Astrocyte (in vitro differentiated cells and primary cell): ENCODE measurements at places on chromosomes 4 and X. TPM values are rescaled to one million over a fixed set of nuclear protein-coding genes. Genes with fewer than 3 reads are reported as not detected.

PGAM4 gene
- total RNA-seq: 0.32 TPM in 1 of 2 replicates, not detected in the other

NAP1L3 gene
- total RNA-seq: 10.8 and 11.3 TPM in 2 replicates

GYPB gene
- not detected in 2 replicates for total RNA-seq

ZNF81 gene
- 6.2 and 8.6 TPM in 2 replicates for total RNA-seq

- no peak for DNase-seq
- no peaks in the 10 kb centered on the region for H3K27me3 ChIP-seq
- no peaks in the 10 kb centered on the region for H3K4me1 ChIP-seq
- no peak overlapping the region for H3K27ac ChIP-seq
- no peak overlapping the region for H3K4me3 ChIP-seq
- no peaks in the 10 kb centered on the region for H3K36me3 ChIP-seq
Measured at GRCh38 chr4:138727731-138728130, 287.9 kb upstream of the NOCT start.

CTSO gene
- total RNA-seq: 3.7 and 6.5 TPM in 2 replicates

NHS gene
- 6.6 and 8.1 TPM in 2 replicates for total RNA-seq

- H3K4me3 ChIP-seq: no peak overlapping the region
- DNase-seq: no peak
- H3K27me3 ChIP-seq: no peaks in the 10 kb centered on the region
- no peaks in the 10 kb centered on the region for H3K36me3 ChIP-seq
- H3K4me1 ChIP-seq: no peaks in the 10 kb centered on the region
Measured at GRCh38 chr4:21320034-21320433, 619.8 kb downstream of the PACRGL start.

- H3K4me1 ChIP-seq: peaks cover 7% of the 10 kb centered on the region
- H3K27me3 ChIP-seq: no peaks in the 10 kb centered on the region
- H3K4me3 ChIP-seq: no peak overlapping the region
- DNase-seq: no peak
- no peaks in the 10 kb centered on the region for H3K36me3 ChIP-seq
Measured at GRCh38 chrX:155061760-155062159, 9.2 kb downstream of the CMC4 start.

DNA sequence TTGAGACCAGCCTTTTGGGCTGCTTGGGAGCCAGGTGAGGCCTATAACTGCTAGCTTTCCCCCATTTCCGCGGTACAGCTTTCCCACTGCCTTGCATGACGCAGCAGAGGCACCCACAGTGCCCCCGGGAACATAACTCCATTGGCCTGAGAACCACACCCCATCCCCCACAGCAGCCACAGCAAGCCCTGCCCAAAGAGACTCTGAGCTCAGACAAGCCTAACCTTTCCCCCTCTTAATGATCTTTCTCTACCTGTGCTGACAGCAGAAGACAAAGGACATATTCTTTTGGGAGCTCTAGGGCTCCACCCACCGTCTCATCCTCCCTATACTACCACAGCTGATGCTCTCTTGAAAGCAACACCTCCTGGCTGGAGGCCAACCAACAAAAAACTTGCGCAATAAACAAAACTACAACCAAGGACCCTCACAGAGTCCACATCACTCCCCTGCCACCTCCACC, 114.8 kb downstream of the FANCB start:
- no peak overlapping the region for H3K4me3 ChIP-seq
- H3K4me1 ChIP-seq: no peaks in the 10 kb centered on the region
- H3K36me3 ChIP-seq: no peaks in the 10 kb centered on the region

FGF2 gene
- total RNA-seq: 30.5 and 38.4 TPM in 2 replicates

DNA sequence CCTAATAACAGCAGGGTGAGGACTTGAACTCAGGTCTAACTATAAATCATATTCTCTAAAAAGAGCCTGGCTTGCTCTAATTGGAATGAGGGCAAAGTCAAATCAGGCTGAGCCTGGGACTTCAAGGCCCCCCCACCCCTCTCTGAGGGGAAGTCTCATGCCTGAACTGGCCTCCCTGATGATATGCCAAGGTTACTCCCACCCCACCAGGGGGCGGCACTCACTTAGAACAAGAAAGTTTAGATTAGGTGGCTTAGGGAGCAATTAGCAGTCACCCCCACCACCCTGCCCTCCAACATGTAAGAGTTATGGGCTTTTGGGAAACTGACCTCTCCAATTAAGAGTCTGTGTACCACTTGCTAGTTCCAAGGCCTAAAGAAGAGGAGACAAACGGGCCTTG, 2.7 kb downstream of the FOXO4 start:
- no peaks in the 10 kb centered on the region for H3K36me3 ChIP-seq
- peaks cover 3% of the 10 kb centered on the region for H3K4me1 ChIP-seq
- H3K27me3 ChIP-seq: no peaks in the 10 kb centered on the region
- no peak overlapping the region for H3K4me3 ChIP-seq

GRCh38 chr4:128141866-128142265, 80.8 kb downstream of the LARP1B start:
- no peaks in the 10 kb centered on the region for H3K36me3 ChIP-seq
- no peak for DNase-seq
- H3K4me1 ChIP-seq: no peaks in the 10 kb centered on the region
- H3K27me3 ChIP-seq: no peaks in the 10 kb centered on the region
- no peak overlapping the region for H3K27ac ChIP-seq
- no peak overlapping the region for H3K4me3 ChIP-seq

RHOXF1 gene
- total RNA-seq: not detected in 2 replicates

DNA sequence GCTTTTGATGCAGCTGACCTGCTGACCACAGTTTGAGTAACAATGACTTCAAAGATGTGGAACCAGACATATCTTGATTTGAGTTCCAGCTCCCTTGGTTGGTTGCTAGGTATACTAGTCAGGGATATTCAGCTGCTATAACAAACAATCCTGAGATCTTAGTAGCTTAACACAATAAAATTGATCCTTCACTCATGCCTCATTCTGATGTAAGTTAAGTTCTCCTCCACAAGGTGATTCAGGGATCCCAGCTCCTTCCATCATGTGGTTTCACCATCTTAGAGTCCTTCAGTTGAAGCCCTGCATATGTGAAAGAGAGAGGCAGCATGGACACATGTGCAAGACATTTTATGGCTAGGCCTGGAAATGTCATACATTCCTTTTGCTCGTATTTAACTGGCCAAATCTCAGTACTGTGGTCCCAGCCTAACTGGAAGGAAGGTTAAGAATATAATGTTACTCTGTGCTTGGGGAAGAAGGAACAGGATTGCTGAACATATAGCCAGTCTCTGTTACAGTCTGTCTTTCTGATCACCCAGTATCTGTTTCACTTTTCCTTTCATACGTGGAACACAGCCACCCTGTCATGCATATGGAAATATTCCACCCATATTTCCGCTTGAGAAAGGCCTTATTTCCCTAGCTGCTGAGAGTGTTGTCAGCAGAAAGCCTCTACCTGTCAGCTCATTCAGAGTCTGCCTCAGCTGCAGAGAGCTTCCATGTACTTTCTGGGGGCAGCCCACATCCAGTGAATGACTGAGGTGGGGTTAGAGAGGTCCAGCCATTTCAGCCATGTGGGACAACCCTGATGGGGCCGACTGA, 7.1 kb downstream of the SMIM9 start:
- no peak overlapping the region for H3K27ac ChIP-seq
- H3K4me3 ChIP-seq: no peak overlapping the region
- no peaks in the 10 kb centered on the region for H3K27me3 ChIP-seq
- no peak for DNase-seq
- H3K4me1 ChIP-seq: no peaks in the 10 kb centered on the region

- H3K27me3 ChIP-seq: no peaks in the 10 kb centered on the region
- H3K4me3 ChIP-seq: no peak overlapping the region
- peak; percentile 11 for DNase-seq
- no peaks in the 10 kb centered on the region for H3K4me1 ChIP-seq
- no peak overlapping the region for H3K27ac ChIP-seq
Measured at GRCh38 chr4:161444626-161445025, 719.2 kb downstream of the FSTL5 start.

- H3K4me1 ChIP-seq: peaks cover 27% of the 10 kb centered on the region
- H3K36me3 ChIP-seq: peaks cover 35% of the 10 kb centered on the region
- peak overlapping the region; percentile 65 for H3K27ac ChIP-seq
- H3K4me3 ChIP-seq: no peak overlapping the region
- peak; percentile 58 for DNase-seq
Measured at GRCh38 chr4:48898733-48899431, 7.7 kb downstream of the OCIAD2 start.

CFI gene
- not detected in 2 replicates for total RNA-seq

DNA sequence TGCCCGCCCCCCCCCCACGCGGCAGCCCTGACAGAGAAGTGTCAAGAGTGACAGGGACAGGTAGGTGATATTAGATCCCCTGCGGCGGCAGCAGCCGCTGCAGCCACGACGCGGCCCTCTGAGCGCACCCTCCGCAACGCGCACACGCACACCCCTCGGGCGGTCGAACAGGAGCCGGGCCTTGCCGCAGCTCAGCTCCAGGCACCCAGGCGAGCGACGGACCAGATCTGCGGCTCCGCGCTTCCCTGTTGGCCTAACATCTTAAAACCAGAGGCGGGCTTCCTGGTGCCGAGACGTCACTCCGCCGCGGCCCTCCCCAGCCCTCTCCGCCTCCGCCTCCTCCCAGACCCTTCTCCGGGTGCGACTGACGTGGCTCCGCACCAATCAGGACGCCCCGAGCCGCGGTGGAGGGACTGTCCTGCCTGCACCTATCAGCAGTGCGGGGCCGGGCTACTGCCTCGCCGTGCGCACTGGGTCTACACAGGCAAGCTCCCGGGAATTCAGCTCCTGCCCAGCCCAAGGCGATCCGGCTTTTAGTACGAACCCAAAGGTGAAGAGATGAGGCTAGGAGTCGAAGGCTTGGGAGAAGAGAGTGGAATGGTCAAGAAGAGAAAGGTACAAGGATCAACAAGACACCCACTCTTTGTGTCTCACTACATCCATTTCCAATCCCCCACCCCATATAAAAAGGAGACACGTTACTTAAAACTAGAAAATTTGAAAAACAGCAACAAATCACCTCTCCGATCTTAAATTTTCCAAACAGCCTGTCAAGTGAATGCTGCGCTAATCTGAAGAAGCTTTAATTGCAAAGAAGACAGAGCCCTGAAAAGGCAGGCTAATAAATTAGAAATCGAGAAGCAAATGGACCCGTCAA, at the start of gene PITX2:
Gene PITX2 (minus strand): TSS at position 237 of the 877 bp plus-strand sequence. CDS start 617 bp downstream, outside the sequence.
- peaks cover 100% of the 10 kb centered on the region for H3K27me3 ChIP-seq
- H3K27ac ChIP-seq: no peak within 1 kb of the TSS
- peak within 1 kb of the TSS; percentile 46 for H3K4me3 ChIP-seq
- peak; percentile 65 for DNase-seq
- peaks cover 14% of the 10 kb centered on the region for H3K4me1 ChIP-seq
